Activated T-helper 1 cell treated with anti-CD3 and anti-CD28 coated beads, Interleukin-2, amount 50 U/mL, for 16 hours (primary cell): ENCODE measurements at places on chromosomes 7 and 10.
A peak's percentile ranks its signal among the peaks of the same experiment; 100 is the strongest.

DNA sequence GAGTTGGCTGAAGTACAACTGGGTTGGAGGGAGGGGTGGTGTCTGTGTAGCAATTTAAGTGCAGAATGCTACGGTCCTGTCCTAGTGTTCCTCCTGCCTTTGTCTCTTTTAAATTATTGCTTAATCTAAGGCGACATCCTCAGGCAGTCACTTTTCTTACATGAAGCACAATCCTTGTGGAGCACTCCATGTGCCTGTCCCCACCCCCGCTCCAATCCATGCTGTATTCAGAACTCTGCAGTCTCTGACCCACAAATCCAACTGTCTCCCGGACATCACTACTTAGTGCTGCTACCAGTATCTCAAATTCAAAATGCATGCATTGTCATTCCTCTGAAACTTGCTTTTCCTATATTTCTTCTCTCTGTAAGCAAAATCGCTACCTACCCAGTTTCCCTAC is 91.4 kb upstream of the FAM133B start:
- DNase-seq: no peak

DNA sequence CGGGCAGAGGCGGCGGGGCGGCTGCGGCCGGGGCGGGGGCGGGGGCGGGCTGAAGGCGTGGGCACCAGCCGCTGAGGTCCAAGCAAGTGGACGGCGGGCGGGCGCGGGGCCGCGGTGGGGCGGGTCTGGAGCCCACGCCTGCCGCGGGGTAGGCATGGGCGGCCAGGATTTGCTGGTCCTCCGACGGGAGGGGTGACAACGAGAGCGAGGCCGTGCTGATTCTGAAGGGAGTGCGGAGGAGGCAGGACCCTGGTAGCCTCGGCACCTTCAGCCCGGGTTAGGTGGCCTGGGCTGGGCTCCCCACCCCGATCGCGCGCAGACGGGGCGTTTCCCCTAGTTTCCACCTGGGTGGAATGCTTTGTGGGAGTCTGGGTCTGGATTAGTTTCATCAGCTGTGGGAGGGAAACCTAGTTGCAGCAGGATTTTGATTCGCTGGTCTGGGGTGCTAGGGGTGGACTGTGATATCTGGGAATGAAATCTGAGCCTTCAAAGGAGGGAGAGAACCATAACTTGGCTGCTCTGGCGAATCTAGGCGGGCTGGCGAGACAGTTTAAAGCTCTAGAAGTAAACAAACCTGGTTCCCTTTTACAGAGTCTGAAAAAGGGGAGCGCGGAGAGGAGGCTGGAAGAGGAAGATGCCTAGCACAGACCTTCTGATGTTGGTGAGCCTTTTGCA is 609 bp downstream of the SGPL1 start:
- DNase-seq: peak; percentile 7

GRCh38 chr7:115099906-115100305 is 178.0 kb downstream of the MDFIC start:
- no peak for DNase-seq

- DNase-seq: no peak
These were observed 133.9 kb upstream of the TPK1 start for GRCh38 chr7:144969787-144970186.

DNA sequence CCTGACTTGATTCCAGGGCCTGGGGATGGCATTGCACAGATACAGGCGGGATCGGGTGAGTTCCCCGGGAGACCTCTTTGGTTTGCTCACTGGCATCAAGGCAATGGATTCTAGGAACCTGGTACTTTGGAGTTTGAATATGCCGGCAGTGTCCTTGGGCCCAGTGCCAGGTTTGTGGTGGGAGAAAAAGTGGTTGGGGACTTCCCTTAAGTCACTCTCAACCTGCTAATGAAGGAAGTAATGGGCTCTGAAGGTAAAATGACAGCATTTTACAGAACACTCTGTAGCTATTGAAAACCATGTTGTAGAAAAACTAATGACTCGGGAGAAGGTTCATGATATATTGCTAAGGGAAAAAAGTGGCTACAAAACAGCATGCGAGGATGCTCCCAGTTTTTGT is 129.9 kb downstream of the CFAP58 start:
- no peak for DNase-seq

DNA sequence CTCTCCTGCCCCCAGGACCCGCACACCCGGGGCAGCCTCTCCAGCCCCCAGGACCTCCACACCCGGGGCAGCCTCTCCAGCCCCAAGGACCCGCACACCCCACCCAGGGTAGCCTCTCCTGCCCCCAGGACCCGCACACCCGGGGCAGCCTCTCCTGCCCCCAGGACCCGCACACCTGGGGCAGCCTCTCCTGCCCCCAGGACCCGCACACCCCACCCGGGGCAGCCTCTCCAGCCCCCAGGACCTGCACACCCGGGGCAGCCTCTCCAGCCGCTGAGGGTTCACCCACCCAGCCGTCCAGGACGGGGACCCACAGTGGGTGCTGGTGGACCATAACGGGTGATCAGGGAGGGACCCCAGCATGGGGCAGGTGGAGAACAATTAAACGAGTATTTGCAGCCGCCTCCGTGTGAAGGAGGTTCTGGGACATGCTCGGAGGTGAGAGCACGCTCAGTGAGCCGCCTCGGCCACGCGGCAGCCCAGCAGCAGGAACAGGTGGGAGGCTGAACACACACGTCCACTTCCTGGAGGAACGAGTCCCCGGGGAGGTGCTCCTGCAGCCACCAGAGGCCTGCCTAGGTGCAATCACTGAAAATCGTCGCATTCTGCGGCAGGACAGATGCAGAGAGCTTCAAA is 107.9 kb downstream of the PDGFA start:
- no peak for DNase-seq

- DNase-seq: no peak
These were observed 315.2 kb downstream of the GATA3 start for GRCh38 chr10:8369666-8370065.

DNA sequence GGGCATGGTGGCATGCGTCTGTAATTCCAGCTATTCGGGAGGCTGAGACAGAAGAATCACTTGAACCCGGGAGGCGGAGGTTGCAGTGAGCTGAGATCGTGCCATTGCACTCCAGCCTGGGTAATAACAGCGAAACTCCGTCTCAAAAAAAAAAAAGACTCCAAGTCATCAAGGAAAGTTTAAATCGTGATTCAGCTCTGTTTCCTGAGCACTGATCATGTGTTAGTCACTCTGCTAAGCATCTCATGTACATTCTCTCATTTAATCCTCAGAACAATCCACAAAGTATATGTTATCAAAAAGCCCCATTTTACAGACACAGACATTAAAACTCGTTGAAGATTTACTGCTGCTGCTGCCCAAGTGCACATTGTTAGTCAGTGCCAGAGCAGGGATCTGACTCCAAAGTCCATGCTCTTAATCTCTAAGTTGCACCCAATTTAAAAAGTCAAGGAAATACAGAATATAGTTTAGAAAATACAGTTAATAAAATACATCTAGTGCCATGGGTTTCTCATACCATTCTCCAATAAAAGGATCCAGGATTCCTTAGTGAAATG is 6.2 kb downstream of the PIK3AP1 start:
- no peak for DNase-seq

- DNase-seq: no peak
These were observed 2.7 kb upstream of the CUL2 start for GRCh38 chr10:35092851-35093250.

GRCh38 chr10:53839440-53840039 is 961.5 kb downstream of the PCDH15 start:
- no peak for DNase-seq

GRCh38 chr10:30373596-30374327 is 24.7 kb upstream of the MTPAP start:
- DNase-seq: no peak

- DNase-seq: no peak
These were observed 497.4 kb downstream of the PLXDC2 start for GRCh38 chr10:20313665-20314064.
